ENCODE measurements at places on chromosomes 1 and 21.

DNA sequence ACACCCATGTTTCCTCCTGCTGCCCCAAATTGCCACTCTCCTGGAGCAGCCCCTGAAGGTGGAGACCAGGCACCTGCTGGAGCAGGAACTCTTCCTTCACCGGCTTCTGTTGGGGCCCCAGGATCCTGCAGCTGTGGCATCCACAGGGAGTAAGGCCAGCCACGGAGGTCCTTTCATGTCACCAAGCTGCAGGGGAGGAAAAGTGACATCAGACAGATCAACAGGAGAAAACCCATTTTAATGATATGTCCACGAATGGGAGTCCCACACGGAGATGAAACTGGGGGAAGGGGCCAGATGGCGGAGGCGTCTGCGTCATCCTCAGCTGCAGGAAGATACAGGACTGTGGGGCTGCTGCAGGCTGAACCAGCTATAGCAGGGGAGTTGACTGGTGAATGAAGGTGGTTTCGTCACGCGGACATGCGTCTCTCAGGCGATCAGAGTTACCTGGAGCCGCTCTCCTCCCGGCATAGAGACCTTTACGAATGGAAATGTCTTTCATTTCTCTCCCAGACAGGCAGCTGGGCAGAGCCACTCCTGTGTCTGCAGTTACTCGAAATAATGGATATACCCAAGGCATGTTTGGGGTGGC lies 9.9 kb downstream of the TP73 start:
- no peak for DNase-seq

- DNase-seq = no peak
Measured at GRCh38 chr1:35863881-35864625, 19.0 kb upstream of the AGO1 start.

DNA sequence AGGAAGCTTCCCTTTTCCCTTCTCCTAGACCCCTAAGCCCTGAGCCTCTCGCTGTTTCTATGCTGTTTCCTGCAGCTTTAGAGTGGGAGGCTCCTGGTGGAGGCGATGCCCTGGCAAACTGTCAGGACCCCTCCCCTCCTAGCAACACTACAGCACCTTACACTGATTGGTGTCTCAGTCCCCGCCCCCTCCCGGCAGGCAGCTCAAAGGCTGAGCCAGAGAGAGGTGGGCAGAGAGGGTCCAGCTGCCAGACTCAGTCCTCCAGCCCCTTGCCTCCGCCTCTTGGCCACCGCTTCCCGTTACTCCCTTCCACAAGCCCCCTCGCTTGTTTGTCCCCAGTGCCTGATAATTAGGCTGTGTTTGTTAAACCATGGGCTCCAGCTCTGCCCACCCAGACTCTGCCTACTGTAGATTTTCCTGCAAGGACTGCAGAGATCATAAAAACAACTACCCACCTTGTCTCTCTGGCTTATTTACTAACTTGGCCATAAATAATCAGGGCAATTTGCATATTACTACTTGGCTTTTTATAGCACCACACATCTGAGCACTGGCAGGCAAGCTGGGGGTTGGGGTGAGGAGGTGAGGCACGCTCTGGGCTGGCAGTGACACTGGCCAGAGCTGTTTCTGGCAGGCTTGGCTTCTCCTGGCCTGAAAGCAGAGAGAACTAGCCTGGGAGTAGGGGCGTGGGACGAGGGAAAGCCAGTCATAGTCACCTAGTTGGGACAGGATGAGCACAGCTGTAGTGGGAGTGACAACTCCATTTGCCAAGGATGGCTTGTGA lies 107.5 kb downstream of the CSMD2 start:
- DNase-seq = peak; percentile 23

DNA sequence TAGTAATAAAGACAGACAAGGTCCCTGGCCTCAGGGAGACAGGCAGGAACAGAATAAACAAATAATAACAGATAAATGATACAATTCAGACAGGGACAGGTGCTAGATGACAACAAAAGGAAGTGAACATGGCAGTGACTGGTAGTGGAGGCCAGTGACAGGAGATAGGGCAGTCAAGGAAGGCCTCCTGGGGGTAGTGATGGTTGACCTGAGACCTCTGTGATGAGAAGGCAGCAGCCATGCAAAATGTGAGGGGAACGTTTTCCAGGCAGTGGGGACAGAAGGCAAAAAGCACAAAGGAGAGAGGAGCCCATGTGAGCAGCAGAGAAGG lies 18.5 kb downstream of the OPTC start:
- no peak for DNase-seq

- no peak for DNase-seq
Measured at GRCh38 chr1:96643519-96643918, 78.1 kb upstream of the PTBP2 start.

DNA sequence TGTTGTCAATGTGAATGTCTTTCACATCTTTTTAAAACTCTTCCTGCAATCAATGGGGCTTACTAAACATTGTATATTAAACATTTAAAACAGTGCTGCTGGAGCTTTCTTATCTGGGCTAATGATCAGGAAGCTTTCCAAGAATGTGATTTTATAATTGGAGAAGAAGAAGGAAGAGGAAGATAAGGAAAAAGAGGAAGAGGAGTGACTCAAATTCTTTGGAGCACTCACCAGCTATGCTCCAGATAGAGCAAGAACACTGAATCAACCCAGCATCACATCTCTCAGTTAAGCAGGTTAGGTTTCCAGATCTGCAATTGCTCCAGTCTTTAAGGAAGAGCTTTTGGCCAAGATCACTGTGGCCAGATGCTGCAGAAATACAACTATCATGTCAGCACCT lies 1.4 kb upstream of the SPRR2E start:
- DNase-seq = no peak

GRCh38 chr1:161427733-161428516 lies 60.2 kb upstream of the CFAP126 start:
- no peak for DNase-seq

DNA sequence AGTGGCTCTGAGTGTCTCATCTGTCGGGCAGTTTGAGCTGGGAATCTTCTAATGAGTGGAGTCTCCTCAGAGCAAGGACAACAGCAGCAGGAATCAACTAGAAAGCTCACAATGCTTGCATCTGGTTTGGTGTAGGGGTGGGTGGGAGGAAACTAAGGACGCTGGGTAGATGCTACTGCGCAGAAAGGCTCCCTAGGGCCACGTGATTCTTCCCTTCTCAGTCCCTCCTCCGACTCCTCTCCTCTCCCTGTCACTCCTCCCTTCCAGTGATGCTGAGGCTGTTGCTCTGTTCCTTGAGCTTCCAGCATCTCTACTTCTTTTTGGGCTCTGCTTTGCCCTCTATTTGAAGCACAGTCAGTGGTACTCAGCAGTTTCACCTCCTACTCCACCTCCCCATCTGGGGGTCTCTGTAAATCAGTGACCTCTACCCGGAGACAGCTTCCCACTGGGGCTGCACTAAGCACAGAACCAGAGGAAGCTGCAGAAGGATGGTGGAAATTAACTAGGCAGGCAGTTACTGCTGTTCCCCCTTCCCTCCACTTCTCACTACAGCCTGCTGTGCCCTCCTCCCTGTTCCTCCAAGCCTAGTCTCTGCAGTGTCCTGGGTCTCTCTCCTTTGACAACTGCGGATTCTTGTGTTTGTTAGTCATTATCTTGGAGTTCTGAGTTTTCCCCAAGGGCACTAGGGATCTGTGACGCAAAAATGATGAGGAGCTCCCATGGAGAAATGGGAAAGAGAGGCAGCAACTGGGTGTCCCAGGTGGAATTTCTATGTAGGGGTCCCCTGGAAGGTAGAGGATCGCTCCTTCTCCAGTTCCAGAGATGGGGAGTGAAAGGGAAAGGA lies 5.8 kb downstream of the LINGO4 start:
- no peak for DNase-seq

DNA sequence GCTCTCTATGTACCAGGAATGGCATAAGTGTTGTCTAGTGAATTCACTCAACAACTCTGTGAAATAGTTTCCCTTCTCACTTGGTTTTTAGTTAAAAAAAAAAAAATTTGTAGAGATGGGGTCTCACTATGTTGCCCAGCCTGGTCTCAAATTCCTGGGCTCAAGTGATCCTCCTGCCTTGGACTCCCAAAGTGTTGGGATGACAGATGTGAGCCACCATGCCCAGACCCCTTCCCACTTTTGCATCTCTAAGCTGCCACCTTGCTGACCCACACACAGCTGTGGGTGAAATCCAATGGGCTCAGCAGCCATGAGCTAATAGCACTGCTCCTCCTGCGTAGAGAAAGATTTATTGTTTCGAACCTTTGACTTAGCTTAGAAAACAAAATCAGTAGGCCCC lies 33.5 kb downstream of the NEK2 start:
- no peak for DNase-seq

DNA sequence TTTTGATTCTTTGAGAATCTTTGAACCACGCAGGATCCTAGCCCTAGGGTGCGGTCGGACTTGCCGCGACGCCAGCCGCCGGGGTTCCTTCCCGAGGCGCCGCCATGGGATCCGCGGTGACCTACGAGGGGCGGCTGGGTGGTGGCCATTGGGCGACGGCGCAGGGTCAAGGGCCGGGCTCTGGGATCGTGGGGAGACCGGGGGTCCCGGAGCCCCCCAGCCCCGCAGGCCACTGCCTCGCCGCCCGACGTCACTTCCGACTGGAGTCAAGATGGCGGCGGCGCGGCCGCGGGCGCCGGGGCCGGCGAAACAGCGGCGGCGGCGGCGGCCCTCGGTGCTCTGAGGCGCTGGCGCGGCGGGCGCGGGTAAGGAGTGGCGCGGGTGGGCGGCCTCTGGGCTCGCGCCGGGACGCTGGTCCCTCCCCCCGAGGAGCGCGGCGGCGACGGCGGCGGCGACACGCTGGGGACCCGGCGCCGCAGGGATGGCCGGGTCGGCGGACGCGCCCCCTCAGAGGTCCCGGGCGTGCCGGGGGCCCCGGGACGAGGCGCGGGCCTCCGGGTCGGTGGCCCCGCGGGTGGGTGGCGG lies at the start of gene PRDM2:
Gene PRDM2 (plus strand): TSS at position 253 of the 585 bp plus-strand sequence. CDS start 15,418 bp downstream, outside the sequence.
- peak; percentile 18 for DNase-seq

DNA sequence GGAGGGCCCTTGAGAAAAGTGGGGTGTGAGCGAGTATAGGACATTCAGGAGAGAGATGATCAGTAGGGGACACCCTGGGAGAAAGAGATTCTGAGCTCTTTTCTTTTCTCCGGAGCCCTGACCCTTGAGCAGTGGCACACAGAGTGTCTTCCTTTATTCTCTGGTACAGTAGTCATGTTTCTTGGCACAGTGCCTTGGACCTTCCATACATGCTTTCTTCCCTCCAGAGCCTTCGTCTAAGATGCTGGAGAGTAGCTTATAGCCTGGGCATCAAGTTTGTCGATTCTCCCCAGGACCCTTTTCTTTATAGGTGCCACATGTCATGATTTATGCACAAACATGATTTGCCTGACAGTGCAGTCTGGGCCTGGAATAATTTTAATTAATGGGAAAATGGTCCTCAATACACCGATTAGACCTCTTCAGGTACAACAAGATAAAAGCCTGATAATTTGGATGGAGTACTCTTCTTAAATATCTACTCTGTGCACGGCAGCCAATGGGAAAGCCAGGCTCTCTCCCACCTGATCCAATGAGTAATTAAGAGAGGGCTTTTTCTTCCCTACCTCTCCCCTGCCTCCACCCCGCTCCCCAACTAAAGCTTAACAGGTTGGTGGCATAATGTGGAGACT lies at the start of gene TBX19:
Gene TBX19 (plus strand): TSS at position 582 of the 632 bp plus-strand sequence. CDS start 214 bp downstream, outside the sequence.
- DNase-seq = no peak

DNA sequence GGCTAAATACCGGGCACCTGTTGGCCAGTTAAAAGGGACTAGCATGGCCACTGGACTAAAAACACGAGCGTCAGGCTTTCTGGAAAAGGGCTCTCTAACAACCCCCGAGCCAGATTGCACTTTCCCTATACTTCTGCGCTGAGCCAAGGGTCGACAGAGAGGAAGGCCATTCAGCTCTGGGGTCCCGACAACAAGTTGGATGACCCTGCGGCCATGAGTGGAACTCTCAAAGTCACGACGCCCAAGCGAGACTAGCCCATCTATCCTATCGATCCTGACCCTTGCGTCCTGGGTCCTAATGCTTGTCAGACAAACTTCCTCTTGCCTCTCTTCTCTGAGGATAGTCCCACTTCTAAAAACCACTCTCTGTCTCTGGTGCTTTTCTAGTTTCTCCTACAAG lies 99.9 kb upstream of the PRDX6 start:
- DNase-seq = no peak

GRCh38 chr1:86356247-86356646 lies 39.9 kb downstream of the ODF2L start:
- DNase-seq = no peak

- DNase-seq = no peak
Measured at GRCh38 chr1:205480349-205480985, 24.0 kb upstream of the CDK18 start.

GRCh38 chr1:94865360-94865759 lies 45.2 kb downstream of the SLC44A3 start:
- DNase-seq = no peak

DNA sequence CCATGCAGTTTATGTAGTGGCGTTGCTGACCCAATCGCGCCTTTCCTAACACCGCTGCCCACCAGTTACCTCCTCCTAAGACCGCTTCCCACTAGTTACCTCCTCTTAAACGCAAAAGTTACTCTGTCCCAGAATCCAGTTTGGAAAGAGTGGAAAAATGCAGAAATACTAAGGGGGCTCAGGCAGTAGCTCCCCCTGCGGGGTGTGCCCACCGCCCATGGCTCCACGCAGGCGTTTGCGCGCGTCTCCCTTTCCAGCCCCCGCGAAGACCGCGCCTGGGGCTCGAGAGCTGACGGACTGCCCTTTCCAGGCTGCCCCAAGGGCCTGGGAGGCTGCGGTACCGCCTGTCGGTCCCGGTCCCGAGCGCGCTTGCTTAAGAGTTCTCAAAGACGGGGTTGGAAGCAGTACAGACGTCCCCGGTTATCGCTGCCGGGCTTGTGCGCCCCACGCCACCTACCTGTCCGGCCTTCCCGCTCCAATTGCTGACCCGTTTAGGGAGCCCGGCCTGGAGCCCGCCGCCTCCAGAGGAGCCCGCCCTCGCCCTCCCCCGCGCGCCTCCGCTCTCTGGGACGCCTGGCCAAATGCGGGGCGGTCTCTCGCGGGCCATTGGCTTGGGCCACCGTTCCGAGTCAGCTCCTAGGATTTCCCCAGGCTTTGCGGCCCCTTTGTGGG lies 414.1 kb upstream of the ESRRG start:
- DNase-seq = no peak

DNA sequence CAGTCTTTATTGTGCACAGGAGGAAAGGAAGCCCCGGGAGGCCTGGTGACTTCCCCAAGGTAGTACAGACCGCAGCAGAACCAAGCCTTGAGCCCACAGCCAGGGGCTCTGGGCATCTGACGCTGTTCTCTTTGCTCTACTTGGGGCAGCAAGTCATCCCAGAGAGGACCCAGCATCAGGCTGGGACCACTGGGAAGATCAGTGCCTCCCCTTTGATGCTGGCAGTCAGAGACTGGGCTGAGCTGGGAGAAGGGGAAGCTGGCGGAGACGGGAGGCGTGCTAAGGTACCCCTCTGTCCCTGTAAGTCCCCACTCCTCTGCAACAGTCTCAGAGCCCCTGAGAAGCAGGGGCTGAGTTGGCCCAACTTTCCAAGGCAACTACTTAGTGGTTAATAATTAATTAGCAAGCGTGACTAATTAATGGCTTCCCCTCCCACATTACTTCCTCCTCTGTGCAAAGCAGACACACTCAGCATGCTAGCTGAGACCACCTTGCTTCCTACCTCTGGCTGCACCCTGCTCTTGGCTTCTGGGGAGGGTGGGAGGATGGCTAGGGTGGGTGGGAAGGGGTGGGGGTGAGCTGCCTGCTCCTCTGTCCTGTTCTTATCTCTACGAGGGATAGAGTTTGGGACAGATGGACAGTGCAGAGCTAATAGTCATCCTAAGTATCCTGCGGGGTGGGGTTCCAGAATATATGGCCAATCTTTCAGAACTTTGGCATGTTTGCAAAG lies 1.3 kb downstream of the INAVA start:
- DNase-seq = no peak

GRCh38 chr1:29668551-29669157 lies 432.3 kb downstream of the PTPRU start:
- DNase-seq = no peak

- no peak for DNase-seq
Measured at GRCh38 chr1:206895325-206895724, 1.9 kb upstream of the IL24 start.
